ENCODE measurements at places on chromosomes 3 and 15.

GRCh38 chr3:171699601-171700000 is 110.7 kb downstream of the PLD1 start:
- DNase-seq = no peak

- DNase-seq = no peak
Measured at GRCh38 chr3:94061297-94061696, 1.4 kb downstream of the DHFR2 start.

- no peak for DNase-seq
Measured at GRCh38 chr3:156379327-156379726, 175.6 kb downstream of the SSR3 start.

GRCh38 chr3:18946524-18946923 is 201.8 kb upstream of the KCNH8 start:
- no peak for DNase-seq

GRCh38 chr3:62882676-62883200 is 7.5 kb upstream of the CADPS start:
- no peak for DNase-seq

DNA sequence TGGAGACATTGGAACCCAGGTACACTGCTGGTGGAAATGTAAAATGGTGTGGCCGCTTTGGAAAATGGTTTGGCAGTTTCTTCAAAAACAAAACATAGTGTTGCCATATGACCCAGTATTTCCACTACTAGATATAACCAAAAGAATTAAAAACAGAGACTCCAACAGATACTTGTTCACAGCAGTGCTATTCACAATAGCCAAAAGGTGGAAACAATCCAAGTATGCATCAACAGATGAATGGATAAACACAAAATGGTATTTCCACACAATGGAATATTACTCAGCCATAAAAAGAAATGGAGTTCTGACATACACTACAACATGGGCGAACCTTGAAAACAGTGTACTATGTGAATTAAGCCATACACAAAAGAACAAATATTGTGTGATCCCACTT is 59.4 kb upstream of the TIMP4 start:
- no peak for DNase-seq

DNA sequence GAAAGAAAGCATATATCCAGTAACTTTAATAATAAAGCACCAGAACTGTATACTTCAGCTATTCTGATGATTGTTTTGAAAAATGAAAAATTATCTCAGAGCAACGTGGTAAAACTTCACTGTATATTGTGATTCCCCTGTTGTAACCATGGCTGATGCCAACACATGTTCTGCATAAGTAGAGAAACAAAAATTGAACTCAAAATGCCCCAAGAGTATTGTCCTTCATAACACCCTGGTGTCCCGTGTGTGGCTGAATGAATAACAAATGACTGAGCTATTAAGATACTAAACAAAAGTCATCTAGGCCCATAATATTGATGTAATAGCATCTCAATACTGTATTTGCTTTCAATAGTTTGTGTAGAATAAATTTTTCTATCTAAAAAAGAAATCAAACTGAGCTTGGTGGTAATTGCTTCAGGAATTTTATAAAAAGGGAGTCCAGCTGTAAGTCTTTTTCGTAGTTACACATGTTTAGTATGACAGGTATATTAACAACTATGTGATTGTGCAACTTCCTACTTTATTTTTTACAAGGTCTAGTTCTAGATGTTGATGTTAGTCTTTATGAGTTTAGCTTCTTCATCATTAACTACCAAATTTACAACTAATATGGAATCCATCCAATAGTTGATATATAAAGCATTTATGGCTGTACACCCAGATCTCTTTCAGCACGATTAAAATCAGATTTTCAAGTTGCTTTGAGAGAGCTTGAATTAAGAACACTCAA is 623.8 kb upstream of the AGTR1 start:
- no peak for DNase-seq

GRCh38 chr3:50164984-50165909 is 10.1 kb downstream of the SEMA3F start:
- DNase-seq = peak; percentile 67

GRCh38 chr15:54687628-54688027 is 509.1 kb downstream of the RSL24D1 start:
- no peak for DNase-seq

DNA sequence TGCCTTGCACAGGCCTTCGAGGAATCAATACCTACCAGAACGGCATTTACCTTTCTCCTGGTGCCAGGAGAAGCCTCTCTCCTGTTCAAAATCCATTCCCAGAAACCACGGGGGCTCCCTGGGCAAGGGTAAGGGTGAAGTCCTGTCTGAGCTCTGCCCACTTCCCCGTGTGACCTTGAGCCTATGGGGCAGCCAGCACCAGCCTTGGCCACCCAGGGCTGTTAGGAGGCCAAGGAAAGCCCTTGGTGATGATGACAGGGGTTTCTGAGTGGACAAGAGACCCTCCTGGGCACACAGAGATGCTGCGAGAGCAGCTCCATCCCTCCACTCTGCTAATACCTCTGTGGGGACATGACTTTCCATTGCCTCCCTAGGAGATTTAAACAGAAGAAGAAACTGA is 5.9 kb downstream of the SCN5A start:
- DNase-seq = no peak

GRCh38 chr3:132573797-132574211 is 23.3 kb upstream of the ACKR4 start:
- DNase-seq = no peak

- peak; percentile 28 for DNase-seq
Measured at GRCh38 chr3:105365391-105366325, 1.1 kb upstream of the ALCAM start.

- no peak for DNase-seq
Measured at GRCh38 chr15:60905587-60905986, 323.5 kb downstream of the RORA start.

GRCh38 chr15:69976366-69976994 is 121.2 kb downstream of the TLE3 start:
- peak; percentile 39 for DNase-seq

DNA sequence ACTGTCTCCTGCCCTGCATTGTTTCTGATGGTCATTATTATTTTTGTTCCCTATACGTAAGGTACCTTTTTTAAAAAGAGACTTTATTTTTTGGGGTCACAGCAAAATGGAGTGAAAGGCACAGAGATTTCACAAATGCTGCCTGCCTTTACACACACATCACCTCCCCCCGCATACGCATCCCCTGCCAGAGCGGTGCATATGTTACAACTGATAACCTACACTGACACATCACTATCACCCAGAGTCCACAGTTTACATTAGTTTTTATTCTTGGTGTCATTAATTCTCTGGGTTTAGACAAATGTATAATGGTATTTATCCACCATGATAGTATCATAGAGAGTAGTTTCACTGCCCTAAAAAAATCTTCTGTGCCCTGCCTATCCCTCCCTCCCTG is 43.6 kb upstream of the KLF13 start:
- no peak for DNase-seq

DNA sequence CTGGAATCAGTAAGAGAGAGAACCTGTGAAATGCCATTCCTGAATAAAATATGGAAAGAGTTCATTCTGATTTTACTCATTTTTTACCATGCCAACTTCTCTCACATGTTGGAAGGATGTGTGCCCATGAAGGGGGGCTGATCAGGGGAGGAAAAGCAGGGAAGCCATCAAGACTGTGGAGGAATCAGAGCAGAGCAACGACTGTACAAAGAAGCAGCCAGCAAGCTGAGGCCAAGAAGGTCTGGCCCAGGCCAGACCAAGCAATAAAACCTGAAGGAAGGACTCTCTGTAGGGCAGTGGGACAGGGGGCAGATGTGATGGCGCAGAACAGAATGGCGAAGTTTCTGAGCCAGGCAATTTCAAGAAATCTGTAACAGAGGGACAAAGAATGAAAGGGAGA is 24.0 kb upstream of the ARNT2 start:
- DNase-seq = no peak

- DNase-seq = peak; percentile 53
Measured at GRCh38 chr3:45029661-45030060, 3.6 kb downstream of the CLEC3B start.

GRCh38 chr3:141261472-141262307 is 30.1 kb downstream of the PXYLP1 start:
- DNase-seq = no peak

DNA sequence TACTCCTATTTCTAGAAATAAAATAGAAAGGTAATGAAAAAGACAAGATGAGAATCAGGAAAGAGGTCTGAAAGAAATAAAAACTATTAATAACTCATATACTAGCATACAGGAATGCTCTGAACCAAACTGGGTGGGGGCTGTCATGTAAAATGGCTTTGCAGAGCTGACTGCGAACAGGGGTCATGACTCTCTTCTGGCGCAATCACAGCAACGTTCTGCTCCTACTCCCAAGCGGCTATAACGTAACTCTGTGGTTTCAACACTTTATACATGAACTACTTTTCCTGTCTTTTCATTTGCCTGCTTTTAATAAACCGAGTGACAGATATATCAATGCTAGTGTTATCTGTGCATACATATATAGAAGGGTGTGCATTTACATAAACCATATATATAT is 116.7 kb downstream of the DLG1 start:
- no peak for DNase-seq

DNA sequence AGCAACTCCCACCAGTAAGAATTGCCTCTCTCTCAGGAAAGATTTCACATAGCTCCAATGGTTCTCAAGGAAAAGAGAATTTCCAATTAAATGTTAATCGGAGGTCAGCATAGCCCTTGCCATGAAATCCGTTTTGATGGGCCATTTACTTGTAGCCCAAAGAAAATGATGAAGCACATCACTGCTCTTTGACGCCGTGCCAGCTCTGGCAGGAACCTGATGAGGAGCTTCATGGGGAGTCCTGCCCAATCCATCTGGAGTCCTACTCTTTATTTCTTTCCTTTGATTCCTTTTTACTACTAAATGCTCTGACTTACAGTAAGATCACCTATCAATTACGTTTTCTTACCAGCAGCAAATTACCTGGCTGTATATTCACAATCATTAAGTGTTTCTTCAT is 84.7 kb downstream of the FGF12 start:
- DNase-seq = no peak

DNA sequence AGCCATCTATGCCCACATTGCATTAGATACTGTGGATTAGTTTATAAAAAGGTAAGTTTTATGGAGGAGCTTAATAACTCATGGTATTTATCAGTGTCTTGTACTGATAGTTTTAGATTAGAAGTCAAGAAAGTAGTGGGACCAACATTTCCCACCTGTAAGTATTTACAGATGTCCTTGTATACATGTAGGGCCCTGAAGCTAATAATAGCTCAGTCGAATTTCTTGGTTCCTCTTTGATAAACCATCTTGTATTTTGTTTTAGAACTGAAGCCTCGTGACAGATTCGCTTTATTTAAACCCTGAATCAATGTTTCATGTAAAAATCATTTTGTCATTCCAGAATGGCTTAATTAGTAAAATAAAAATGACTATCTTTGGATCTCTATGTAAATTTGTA is 73.4 kb downstream of the CRYBG3 start:
- DNase-seq = no peak

GRCh38 chr3:171125010-171125409 is 98.5 kb upstream of the SLC2A2 start:
- no peak for DNase-seq

GRCh38 chr3:174548841-174549623 is 310.1 kb upstream of the NAALADL2 start:
- DNase-seq = no peak

GRCh38 chr3:186990878-186991308 is 60.6 kb downstream of the ST6GAL1 start:
- no peak for DNase-seq

- DNase-seq = no peak
Measured at GRCh38 chr3:196238612-196239560, 22.6 kb downstream of the SLC51A start.

GRCh38 chr3:420584-420983 is 224.0 kb downstream of the CHL1 start:
- DNase-seq = no peak

GRCh38 chr15:71779073-71779797 is 31.1 kb upstream of the NR2E3 start:
- DNase-seq = no peak

DNA sequence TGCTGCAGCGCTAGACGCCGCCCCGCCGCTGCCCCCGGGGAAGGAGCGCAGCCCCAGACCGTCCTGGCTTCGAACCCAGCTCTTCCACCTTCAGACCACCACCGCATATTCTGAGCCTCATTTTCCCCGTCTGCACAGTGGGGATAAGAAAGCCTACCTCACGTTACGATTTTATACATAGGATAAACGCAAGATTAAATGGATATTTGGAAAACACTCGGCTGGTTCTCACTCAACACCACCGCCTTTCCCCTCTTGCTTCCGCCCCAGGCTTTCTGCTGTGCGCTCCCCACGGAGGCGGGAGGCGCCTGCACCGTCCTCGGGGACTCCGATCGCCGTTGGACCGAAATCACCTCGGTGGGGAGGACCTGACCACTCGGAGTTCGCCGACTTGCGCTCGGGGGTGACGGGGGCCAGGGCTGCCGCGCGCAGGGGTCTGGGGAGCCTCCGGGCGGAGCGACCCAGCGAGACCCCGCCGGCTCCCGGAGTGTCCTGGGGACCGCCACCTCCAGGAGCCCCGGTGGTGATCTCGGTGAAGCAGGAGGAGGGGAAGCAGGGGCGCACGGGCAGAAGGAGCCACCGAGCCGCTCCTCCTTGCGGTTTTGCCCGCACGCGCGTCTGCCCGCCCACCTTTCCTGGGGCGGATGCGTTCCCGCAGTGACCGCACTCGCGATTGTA is 4.0 kb downstream of the FBXL22 start:
- DNase-seq = peak; percentile 65

DNA sequence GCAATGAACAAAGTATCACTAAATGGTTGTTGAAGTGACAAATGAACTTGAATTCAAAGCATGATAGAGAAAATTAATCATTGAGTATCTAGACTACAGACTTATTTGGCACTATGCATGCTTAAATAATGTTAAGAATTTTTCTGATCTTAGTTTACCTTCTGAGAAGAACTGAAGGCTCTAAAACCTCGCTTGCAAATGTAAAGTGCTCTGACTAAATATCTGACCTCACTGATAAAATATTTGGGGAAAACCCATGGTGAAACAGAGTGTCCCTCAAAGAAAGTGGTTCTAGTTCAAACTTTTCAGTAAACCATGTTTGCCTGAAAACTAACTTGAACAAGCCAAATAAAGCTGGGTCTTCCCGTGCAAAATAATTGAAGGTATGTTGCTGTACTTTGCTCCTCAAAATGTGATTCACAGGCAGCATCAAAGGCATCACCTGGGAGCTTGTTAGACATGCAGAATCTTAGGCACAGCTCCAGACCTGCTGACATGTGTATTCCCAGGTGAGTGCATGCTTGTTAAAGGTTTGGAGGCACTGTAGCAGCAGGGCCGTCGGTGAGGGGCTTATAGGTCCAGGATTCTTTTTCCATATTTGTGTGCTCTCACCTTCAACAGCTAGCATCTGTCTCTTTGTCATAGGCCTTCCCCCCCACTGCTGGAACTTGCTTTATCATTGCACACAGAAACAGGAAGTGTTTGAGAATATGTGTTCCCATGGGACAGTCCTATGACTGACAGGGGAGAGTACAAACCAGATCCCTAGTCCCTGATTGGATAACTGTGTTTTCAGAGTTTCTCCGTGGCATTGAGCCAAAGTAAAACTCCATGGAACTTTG is 524.2 kb upstream of the LMCD1 start:
- DNase-seq = no peak

GRCh38 chr3:56415652-56416051 is 52.6 kb downstream of the ERC2 start:
- no peak for DNase-seq

GRCh38 chr3:139970526-139970925 is 35.5 kb downstream of the CLSTN2 start:
- DNase-seq = no peak
